ENCODE measurements at places on chromosomes 6 and 20.
A peak's percentile ranks its signal among the peaks of the same experiment; 100 is the strongest.

DNA sequence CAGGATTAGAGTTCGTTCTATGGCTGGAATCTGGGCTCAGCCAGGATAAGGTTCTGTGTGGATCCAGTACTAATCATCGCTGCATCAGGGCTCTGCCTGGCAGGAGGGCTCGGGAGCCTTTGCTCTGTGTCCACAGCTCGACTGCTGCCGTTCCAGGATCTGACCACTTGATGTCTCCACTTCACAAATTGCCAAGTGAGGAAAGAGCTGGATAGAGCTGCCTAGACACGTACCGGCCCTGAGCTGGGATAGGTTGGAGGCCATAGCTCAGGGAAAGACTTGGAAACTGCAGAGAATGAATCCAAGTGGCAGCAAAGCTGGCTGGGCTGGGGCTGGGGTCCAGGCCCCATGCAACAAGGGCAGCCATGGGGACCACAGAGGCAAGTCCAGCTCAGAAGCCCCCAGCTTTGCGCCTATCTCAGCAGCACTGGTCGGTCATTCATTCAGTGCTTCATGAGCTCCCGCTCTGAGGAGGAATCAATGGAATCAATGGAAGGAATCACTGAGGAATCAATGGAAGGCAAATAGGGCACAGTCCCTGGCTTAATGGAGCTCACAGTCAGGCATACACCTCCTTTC, 38.0 kb upstream of the TOP1 start:
- peak; percentile 79 for DNase-seq

- DNase-seq: no peak
Observed at GRCh38 chr20:57633945-57634491, 13.8 kb upstream of the ZBP1 start.

- no peak for DNase-seq
Observed at GRCh38 chr20:9440892-9441291, 73.5 kb upstream of the LAMP5 start.

GRCh38 chr20:34562641-34563040, 4.1 kb downstream of the MAP1LC3A start:
- DNase-seq: peak; percentile 71

DNA sequence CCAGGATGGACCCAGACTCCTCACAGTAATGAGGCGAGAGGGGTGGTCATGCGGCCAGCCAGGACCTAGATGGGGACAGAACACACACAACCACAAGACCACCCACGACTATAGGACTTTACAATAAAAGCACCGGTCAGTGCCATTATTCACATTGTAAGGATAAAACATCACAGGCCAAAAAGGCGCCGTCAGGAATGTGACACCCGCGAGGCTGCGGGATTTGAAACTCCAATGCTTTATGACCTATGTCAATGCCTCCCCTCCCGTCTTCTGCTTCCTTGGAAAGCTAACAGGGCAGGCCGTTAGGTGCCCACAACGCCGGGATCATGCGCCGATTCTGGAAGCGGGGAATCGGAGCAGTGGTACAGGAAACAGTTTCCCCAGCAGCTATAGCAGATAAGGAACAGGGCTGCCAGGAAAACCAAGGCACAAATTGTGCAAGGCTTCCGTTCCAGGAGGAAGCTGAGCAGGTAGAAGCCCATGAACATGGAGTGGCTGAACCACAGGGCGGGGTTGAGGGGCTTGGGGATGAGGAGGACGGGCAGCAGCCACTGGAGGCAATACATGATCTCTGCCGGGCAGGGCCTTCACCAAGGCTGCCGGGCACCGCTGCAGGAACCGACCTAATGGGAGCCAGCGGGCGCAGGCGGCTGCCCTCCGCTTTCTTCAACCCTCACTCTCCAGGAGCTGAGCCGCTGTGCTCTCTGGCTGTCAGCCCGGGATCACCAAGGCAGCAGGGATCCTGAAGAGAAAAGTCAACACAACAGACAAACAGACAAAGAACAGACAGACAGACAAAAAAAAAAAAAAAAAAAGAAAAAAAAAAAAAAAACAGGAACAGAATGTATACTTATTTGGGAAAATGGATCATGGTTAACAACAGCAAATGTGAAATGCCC, 2.2 kb upstream of the NNAT start:
- DNase-seq: peak; percentile 57

DNA sequence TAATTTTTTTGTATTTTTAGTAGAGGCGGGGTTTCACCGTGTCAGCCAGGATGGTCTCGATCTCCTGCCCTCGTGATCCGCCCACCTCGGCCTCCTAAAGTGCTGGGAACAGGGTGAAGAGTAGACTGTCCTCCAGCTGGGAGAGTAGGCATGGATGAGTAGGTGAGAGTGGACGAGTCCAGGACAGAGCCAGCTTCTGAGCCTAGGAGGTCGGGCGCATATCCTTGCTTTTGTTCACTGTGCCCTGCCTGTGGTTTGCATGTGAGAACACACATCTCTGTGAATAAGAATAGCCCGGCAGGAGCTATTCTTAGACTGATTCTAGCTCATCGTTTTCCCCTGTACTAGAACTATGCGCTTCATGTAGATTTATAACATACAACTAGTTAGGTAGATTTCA, 78.3 kb downstream of the RPP40 start:
- no peak for DNase-seq

GRCh38 chr6:72975352-72975752, 249.9 kb downstream of the KHDC1L start:
- no peak for DNase-seq

- no peak for DNase-seq
Observed at GRCh38 chr6:31158863-31159855, 770 bp downstream of the TCF19 start.
